A549 treated with CORT108297 at 1 μM for 4 hours (cell line): ENCODE measurements at places on chromosomes 2 and 18. TPM values are rescaled to one million over a fixed set of nuclear protein-coding genes. Genes with fewer than 3 reads are reported as not detected.

APCDD1 gene
- 0.14 to 0.21 TPM in 2 of 5 replicates, not detected in the others for total RNA-seq

NHEJ1 gene
- total RNA-seq, result 13.7 to 15.4 TPM (median 14.9 TPM) in 5 replicates

ASB18 gene
- not detected in 5 replicates for total RNA-seq

ESPNL gene
- total RNA-seq, result 0.12 to 0.36 TPM (median 0.22 TPM) in 5 replicates

SERPINB11 gene
- total RNA-seq, result 0.07 to 0.13 TPM (median 0.10 TPM) in 3 of 5 replicates, not detected in the others

SLC9A4 gene
- not detected in 5 replicates for total RNA-seq

GNAL gene
- 4.4 to 6.3 TPM (median 5.7 TPM) in 5 replicates for total RNA-seq

CHRNG gene
- total RNA-seq, result not detected in 5 replicates

CPLX4 gene
- not detected in 5 replicates for total RNA-seq

NEB gene
- 0.12 to 0.70 TPM (median 0.22 TPM) in 5 replicates for total RNA-seq

LHCGR gene
- total RNA-seq, result not detected in 5 replicates

NGEF gene
- total RNA-seq, result 15.2 to 21.6 TPM (median 17.6 TPM) in 5 replicates

KCNS3 gene
- total RNA-seq, result 1.1 to 1.5 TPM (median 1.4 TPM) in 5 replicates

CRYGC gene
- total RNA-seq, result not detected in 5 replicates

NAT8 gene
- total RNA-seq, result not detected in 5 replicates

MC5R gene
- total RNA-seq, result 0.06 TPM in 1 of 5 replicates, not detected in the others

COL6A3 gene
- total RNA-seq, result 0.07 to 0.20 TPM (median 0.09 TPM) in 5 replicates

ERICH2 gene
- total RNA-seq, result not detected in 5 replicates

TMEM17 gene
- 5.3 to 6.0 TPM (median 5.5 TPM) in 5 replicates for total RNA-seq

PLB1 gene
- total RNA-seq, result 1.1 to 2.0 TPM (median 1.8 TPM) in 5 replicates

OTX1 gene
- 2.8 to 4.7 TPM (median 4.3 TPM) in 5 replicates for total RNA-seq

MTCL1 gene
- total RNA-seq, result 52.2 to 67.0 TPM (median 62.2 TPM) in 5 replicates

PKDCC gene
- 17.1 to 27.3 TPM (median 23.7 TPM) in 5 replicates for total RNA-seq

FAM98A gene
- total RNA-seq, result 59.7 to 133 TPM (median 65.2 TPM) in 5 replicates
